ENCODE measurements at places on chromosomes 7 and 10. TPM values are rescaled to one million over a fixed set of nuclear protein-coding genes. Genes with fewer than 3 reads are reported as not detected.
A peak's percentile ranks its signal among the peaks of the same experiment; 100 is the strongest.

Gene RAMP3
- total RNA-seq: 38.9 TPM

Gene FGFBP3
- total RNA-seq: not detected

Gene STEAP2
- total RNA-seq: 16.7 TPM

Gene AIMP2
- total RNA-seq: 46.0 TPM

Gene C7orf33
- not detected for total RNA-seq

Gene SNX10
- 0.36 TPM for total RNA-seq

DNA sequence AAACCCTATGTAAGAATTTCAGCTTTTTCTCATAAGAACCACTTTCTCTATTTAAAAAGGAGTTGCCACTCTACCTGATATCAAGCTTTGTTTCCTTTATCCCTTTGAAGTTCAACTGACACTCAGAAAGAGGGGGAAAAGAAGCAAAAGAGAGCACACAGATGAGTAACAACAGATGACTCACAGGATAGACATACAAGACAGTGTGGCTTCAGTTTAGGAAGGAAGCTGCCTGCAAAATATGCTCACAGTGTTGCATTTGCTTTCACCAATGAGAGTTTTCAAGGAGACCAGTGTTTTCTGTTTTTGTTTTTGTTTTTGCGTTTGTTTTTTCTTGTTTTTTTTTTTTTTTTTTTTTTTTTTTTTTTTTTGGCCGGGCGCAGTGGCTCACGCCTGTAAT, 1181.6 kb downstream of the DNAJB9 start:
- no peak overlapping the region for H3K4me3 ChIP-seq
- H3K27me3 ChIP-seq: no peaks in the 10 kb centered on the region
- DNase-seq: no peak
- no peaks in the 10 kb centered on the region for H3K36me3 ChIP-seq

GRCh38 chr10:97234400-97234799, 48.6 kb upstream of the SLIT1 start:
- no peak overlapping the region for H3K4me3 ChIP-seq
- no peak for DNase-seq
- H3K27ac ChIP-seq: no peak overlapping the region
- H3K36me3 ChIP-seq: peaks cover 2% of the 10 kb centered on the region
- H3K27me3 ChIP-seq: no peaks in the 10 kb centered on the region
- no peaks in the 10 kb centered on the region for H3K4me1 ChIP-seq

DNA sequence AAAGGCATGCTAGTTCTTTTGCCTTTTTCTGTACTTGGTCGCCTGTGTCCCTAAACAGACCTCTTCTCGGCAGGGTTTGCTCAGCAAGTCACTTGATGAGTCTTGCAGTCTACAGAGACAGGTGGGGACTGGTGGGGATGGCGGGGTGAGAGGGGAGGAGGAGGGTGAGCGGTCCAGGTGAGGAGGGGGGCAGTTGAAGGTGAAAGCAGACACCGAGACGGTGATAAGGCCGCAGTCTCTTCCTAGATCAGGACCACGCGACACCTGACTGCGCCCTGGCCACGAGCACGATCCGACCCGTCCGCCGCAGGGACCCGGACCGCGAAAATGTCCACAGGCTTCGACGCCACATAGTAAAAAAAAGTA, 566 bp downstream of the ASNS start:
- H3K4me3 ChIP-seq: peak overlapping the region; percentile 64
- no peak overlapping the region for H3K27ac ChIP-seq
- H3K4me1 ChIP-seq: no peaks in the 10 kb centered on the region
- no peak for DNase-seq
- H3K36me3 ChIP-seq: no peaks in the 10 kb centered on the region

GRCh38 chr7:70142247-70142932, 544.1 kb downstream of the AUTS2 start:
- no peak overlapping the region for H3K27ac ChIP-seq
- no peaks in the 10 kb centered on the region for H3K36me3 ChIP-seq
- H3K4me3 ChIP-seq: no peak overlapping the region
- no peak for DNase-seq

DNA sequence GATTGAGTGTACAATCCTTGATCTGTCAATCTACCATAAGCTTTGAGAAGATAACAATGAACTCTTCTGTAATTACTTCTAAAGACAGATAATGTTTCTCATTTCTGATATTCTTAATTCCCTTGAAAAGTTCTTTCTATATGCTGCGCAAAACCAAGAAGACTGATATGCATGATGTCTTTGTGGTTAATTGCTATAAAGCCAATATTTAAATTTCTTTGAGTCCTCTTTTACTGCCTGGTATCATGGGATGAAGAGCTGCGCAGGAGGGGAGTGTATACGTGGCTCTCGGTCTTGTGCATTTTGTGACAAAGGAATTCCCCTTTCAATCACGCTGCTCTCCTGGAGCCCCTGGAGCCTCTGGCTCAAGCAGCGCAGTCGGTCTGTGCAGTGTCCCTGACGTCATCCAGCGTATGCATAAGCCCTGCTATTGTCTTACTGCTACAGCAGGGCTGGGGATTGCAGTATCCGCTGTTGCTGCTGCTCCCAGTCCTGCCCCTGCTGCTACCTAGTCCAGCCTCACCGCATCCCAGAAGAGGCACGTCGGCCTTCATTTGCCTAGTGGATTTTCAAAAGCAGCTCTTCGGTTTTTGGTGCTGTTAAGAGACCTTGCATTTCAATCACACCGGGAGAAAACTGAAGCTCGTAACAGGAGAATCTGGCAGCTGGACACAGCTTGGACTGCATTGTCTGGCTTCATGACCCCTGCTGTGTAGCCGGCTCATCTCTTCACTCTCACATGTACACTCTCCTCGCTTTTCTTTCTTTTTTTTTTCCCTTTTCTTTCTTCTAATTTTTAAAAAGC, 66.7 kb downstream of the ST7 start:
- peaks cover 32% of the 10 kb centered on the region for H3K4me1 ChIP-seq
- H3K36me3 ChIP-seq: no peaks in the 10 kb centered on the region
- H3K27ac ChIP-seq: peak overlapping the region; percentile 56
- H3K4me3 ChIP-seq: peak overlapping the region; percentile 30

GRCh38 chr10:80356989-80357850, 639 bp downstream of the DYDC2 start:
- H3K36me3 ChIP-seq: no peaks in the 10 kb centered on the region
- H3K27ac ChIP-seq: no peak overlapping the region
- peaks cover 5% of the 10 kb centered on the region for H3K4me1 ChIP-seq
- H3K27me3 ChIP-seq: peaks cover 25% of the 10 kb centered on the region

DNA sequence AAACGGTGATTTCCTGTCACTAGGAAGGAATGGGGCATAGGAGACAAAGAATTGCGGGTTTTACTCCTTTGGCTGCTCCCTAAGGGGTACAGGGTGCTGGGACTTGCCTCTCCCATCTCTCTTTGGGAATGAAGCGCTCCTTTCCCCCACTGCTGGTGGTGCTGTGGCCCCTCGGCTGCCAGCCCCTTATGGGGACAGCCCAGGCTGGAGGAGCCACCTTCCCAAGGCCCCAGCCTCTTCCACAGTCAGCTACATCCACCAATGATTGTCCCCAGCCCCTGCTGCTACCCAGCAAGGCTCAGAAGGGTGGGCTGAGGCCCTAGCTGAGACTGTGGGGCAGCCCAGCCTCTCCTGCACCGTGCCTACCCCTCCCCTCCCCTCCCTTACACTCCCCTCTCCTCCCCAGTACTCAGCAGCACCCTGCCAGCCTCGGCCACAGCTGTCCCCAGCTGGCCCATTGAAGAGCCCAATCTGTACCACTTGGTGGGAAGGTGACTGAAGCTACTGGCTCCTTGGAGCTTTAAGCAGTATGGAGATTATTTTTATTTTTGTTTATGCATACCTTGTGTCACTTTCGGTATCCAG, 19.0 kb downstream of the PRKAG2 start:
- DNase-seq: peak; percentile 11
- H3K36me3 ChIP-seq: no peaks in the 10 kb centered on the region
- no peaks in the 10 kb centered on the region for H3K27me3 ChIP-seq
- no peak overlapping the region for H3K4me3 ChIP-seq

DNA sequence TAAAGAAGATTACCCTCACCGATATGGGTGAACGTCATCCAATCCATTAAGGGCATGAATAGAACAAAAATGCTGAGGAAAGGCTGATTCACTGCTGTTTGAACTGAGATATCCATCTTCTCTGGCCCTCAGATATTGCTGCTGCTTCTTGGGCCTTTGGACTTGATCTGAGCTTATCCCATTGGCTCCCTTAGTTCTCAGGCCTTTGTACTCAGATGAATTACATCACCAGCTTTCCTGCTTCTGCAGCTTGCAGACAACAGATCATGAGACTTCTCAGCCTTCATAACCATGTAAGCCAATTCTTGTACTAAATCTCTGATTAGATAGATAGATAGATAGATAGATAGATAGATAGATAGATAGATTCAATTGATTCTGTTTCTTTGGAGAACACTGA, 40.2 kb downstream of the CYCS start:
- H3K27me3 ChIP-seq: no peaks in the 10 kb centered on the region
- DNase-seq: no peak
- no peaks in the 10 kb centered on the region for H3K4me1 ChIP-seq

GRCh38 chr10:21337171-21337792, 188.2 kb downstream of the SKIDA1 start:
- H3K4me1 ChIP-seq: peaks cover 10% of the 10 kb centered on the region
- peak overlapping the region; percentile 18 for H3K27ac ChIP-seq
- DNase-seq: no peak
- no peak overlapping the region for H3K4me3 ChIP-seq

- no peak overlapping the region for H3K4me3 ChIP-seq
- H3K36me3 ChIP-seq: no peaks in the 10 kb centered on the region
- H3K4me1 ChIP-seq: no peaks in the 10 kb centered on the region
Measured at GRCh38 chr7:66504131-66504530, 124.5 kb upstream of the KCTD7 start.

DNA sequence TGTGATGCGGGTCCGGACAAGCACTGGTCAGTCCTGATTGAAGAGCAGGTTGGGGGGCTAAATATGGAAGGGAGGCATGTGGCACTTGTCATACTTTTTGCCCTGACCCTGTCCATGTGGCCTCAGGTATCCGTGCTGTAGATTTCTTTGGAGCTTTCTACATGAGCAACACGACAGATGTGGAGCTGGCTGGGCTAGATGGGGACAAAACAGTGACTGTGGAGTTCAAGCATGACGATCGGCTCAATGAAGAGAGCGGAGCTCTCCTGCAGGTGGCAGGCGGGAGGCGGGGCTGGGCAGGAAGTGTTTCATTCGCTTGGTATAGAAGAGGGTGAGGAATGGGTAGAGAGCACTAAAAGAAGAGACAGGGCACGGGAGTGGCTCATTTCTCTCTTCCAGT, 13.0 kb upstream of the CHCHD1 start:
- H3K27me3 ChIP-seq: no peaks in the 10 kb centered on the region
- DNase-seq: no peak
- no peak overlapping the region for H3K27ac ChIP-seq
- H3K4me1 ChIP-seq: peaks cover 14% of the 10 kb centered on the region
- peaks cover 77% of the 10 kb centered on the region for H3K36me3 ChIP-seq

GRCh38 chr10:53479365-53479764, 706.8 kb upstream of the MBL2 start:
- no peaks in the 10 kb centered on the region for H3K27me3 ChIP-seq
- H3K36me3 ChIP-seq: no peaks in the 10 kb centered on the region
- H3K27ac ChIP-seq: no peak overlapping the region
- no peak for DNase-seq
- no peaks in the 10 kb centered on the region for H3K4me1 ChIP-seq
- no peak overlapping the region for H3K4me3 ChIP-seq

DNA sequence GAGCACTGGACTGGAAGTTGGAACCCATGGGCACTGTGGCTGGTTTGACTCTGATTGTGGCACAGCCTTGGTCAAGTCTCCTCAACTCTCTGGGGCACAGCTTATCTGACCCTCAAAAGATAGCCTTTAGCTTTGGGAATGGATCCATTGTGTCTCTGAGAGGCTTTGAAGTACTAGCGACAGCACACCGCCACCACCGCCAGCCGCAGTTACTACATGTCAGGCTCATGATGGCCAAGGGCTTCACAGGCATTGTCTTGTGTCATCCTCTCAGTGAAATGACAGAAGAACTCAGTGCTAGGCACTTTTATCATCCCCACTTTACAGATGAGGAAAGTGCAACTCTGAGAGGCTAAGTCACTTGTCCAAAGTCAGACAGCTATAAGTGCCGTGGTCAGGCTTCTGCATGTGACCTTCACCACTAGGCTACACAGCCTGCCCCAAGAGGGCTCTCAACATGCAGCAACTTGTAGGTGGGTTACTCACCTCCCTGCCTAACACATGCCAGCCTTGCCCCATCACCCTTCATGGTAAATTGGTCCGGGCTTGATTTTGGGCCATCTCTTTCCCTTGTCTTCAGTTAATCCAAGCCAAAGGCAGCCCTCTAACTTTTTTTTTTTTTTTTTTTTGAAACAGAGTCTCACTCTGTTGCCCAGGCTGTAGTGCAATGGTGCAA, 44.1 kb downstream of the C10orf105 start:
- no peaks in the 10 kb centered on the region for H3K27me3 ChIP-seq
- H3K4me1 ChIP-seq: no peaks in the 10 kb centered on the region
- H3K27ac ChIP-seq: no peak overlapping the region
- no peaks in the 10 kb centered on the region for H3K36me3 ChIP-seq

GRCh38 chr7:43113622-43114457, 1.4 kb downstream of the HECW1 start:
- DNase-seq: no peak
- H3K4me1 ChIP-seq: peaks cover 8% of the 10 kb centered on the region
- no peaks in the 10 kb centered on the region for H3K36me3 ChIP-seq
- H3K4me3 ChIP-seq: peak overlapping the region; percentile 54
- H3K27me3 ChIP-seq: peaks cover 34% of the 10 kb centered on the region
- no peak overlapping the region for H3K27ac ChIP-seq

DNA sequence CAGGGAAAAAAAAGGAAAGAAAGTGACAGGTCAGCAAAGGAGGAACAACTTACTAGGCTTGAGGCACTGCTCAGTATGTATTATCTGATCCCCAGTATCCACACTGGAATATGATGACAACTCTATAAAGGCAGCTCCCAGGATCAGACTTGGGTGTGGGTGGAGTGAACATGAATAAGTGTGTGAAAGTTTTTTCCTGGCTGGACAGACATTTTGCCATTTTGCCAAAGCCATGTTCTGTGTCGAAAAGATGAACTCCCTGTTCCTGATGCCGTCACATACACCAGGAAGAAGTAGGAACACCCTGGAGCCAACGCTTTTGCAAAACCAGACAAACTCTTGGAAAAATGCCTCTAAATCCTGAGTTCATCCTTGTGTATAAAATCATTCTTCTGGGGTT, 143.2 kb upstream of the MEOX2 start:
- no peak for DNase-seq
- no peak overlapping the region for H3K4me3 ChIP-seq
- no peaks in the 10 kb centered on the region for H3K27me3 ChIP-seq

DNA sequence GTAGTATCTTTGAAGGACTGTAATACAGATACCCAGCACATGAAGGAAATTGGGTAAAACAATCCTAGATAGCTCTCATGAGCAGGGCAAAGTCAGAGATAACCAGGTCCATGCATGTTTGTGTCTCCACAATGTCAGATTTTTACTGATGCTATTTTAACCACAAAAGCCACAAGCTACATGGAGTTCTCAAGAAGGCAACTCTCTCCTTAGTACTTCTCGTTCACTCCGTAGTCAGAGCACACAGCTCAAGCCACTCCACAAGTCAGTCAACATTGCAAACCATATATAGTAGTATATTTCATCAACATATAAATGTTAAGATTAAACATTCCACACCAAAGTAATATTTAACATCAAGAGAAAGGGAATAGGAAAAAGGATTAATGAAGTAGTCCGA, 98.0 kb upstream of the PIK3CG start:
- H3K27me3 ChIP-seq: no peaks in the 10 kb centered on the region
- no peak overlapping the region for H3K4me3 ChIP-seq

Data from heart left ventricle (tissue), 16 donors.